ENCODE measurements at places on chromosomes 11 and 22.

GRCh38 chr11:76688146-76688545 lies 17.6 kb upstream of the LRRC32 start:
- DNase-seq, result no peak

- DNase-seq, result no peak
These were observed 265.1 kb downstream of the FAM76B start for GRCh38 chr11:95524314-95525036.

DNA sequence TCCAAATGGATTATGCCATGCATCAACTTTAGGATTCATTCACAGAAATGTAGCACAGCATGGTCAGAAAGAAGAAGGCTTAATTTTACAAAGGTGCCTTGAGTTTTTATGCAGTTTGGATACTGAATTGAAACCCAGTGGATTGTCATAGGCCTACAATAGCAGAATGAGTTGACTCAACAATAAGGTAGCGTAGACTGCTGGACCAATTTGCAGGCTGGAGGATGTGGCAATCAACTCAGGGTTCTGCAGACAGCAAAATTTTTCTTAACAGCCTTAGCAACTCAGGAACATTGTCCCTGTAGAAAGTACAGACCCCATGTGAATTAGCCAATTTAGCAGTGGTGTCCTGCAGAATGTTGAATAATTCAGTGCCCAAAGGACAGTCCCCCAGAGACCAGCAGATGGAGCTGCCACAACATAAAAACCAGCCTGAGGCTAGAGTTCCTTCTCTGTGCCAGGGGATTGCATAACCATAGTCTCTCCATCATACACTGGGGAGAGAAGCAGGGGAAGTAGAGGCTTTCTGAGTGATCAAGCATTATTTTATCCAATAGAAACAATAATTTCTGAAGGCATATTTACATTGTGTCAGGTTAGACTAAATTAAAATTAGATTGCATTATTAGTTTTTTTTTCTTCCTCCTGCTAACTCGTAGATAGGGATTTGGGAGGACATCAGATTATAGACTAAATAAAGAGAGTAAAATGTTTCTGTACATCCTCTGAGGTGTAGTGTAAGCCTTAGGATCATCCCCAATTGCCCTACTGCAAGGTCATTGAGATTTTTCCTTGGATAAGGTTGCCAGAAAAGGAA lies 20.3 kb upstream of the MRPL17 start:
- DNase-seq, result peak; percentile 57

DNA sequence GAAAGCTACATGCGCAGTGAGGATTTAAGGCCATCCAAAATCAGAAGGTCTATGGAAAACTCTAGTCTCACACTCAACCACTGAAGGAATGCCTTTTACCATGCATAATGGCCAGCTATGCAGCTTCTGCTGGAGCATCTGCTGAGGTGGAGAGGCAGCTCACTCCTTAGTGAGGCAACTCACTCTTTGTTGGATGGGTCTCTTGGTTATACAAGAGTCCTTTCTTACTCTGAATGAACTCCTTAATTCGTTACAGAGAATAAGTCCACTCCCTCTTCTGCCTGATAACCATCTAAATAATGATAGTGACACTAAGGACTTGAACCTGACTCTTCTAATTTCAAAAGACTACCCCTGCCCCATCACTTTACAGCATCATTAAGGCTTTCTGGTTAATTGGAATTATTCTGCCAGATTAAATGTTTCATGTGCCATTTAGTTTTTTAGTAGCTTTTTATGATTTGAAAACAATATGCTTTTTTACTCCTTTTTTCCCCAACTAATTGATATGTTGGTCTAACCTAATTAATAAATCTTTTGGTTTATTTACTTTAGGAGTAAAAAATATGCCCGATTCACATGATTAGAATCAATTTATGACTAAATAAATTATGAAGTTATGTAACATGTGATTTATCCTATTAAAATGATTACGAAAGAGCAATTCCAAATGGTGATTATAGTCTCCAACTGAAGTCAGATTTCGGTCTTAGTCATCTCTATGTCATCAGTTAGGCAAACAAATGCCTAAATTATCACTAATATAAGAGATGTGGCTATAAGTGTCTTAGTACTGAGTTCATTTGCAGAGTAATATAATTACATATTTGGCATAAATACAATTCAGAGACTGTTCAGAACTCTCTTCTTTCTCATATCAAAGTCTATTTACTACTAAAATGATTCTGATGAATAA lies 286.7 kb upstream of the CCDC90B start:
- DNase-seq, result peak; percentile 77

DNA sequence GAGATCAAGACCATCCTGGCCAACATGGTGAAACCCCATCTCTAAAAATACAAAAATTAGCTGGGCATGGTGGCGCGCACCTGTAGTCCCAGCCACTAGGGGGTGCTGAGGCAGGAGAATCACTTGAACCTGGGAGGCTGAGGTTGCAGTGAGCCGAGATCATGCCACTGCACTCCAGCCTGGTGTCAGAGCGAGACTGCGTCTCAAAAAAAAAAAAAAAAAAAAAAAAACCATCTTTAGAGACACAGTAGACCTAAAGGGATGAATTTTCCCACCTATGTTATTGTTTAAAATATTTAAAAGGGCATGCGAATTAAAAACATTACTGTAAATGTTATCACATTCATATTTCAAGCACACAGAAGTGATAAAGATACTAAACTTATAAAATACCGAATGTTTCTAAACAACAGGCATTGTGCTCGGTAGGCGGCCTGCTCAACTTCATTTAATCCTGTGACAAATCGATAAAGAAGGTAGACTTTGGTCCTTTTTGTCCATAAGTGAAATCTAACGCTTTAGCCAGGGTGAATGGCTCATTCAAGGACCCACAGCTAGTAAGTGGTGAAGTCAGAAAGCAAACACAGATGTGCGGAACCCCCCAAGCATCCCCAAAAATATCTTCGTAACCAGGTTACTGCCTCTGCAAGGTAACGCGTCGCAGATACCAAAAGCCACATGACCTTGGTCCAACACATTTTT lies 16.1 kb downstream of the NCAPD3 start:
- no peak for DNase-seq

DNA sequence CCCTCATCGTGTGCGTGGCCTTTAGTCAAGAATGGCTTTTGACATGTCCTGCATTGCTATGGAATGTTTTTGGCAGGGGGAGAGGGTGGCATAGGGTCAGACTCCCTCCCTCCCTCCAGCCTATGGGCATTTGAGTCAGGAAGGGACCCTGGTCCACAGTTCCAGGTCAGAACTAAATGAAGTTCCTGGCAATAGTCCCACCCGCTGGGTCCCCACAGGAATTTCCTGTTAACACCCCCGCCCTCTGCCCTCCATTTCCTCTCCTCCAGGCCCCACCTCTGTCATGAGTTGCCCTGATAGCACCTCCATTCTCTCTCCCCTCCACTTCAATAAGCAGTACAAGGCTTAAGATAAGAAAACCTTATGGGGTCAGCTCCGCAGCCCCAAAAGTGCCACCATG lies 40.8 kb upstream of the LMO2 start:
- DNase-seq, result no peak

- no peak for DNase-seq
These were observed 5.1 kb downstream of the MAPK8IP2 start for GRCh38 chr22:50605613-50606074.

GRCh38 chr11:126233391-126233790 lies 21.8 kb downstream of the FAM118B start:
- DNase-seq, result peak; percentile 78

DNA sequence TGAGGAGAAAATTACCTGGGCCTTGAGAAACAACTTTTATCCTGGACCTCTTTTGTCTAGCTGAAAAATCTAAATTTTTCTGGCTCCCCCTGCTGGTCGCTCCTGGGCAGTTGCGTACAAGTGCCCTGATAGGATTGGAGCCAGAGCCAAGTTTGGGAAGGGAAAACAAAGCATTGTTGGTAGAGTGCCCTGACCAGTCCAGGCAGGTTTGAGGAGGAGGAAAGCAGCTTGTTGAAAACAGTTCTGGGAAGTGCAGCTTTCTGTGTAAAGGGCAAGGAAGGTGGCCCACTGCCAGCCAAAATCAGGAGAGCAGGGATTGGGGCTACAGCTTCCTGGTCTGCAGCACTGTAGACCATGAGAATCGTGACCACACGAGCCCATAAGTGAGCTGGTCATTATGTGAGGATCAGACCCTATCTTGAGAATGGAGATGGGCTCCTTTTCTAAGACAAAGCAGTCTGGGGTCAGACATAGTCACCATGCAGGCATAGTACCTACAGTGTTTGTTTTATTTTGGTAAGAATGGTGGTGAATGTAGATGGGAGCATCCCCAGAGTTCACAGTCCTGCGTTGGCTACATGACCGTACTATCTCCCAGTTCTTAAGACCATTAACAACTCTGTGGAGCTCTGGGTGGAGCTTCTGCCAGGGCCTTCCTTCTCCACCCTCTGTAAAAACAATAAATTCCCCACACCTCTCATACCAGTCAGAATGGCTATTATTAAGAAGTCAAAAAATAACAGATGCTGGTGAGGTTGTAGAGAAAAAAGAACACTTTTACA lies 21.3 kb upstream of the PIK3IP1 start:
- peak; percentile 61 for DNase-seq

DNA sequence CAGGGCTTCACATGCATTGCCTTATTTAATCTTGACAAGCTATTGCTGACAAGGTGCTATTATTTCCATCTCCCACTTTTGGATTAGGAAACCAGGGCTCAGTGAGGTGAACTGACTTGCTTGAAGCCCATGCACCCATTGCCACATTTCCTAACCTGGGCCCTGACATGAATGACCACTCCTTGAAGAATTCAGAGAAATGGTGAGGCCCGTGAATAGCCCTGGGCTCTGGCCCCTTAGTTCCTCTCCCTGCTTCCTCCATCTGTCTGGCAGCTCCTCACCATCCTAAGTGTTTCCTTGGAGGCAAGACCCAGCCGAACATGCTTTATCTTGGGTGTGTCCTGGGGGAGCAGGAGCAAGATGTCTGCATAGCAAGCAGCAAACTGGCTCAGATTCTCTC lies 56.1 kb upstream of the NECTIN1 start:
- DNase-seq, result no peak

DNA sequence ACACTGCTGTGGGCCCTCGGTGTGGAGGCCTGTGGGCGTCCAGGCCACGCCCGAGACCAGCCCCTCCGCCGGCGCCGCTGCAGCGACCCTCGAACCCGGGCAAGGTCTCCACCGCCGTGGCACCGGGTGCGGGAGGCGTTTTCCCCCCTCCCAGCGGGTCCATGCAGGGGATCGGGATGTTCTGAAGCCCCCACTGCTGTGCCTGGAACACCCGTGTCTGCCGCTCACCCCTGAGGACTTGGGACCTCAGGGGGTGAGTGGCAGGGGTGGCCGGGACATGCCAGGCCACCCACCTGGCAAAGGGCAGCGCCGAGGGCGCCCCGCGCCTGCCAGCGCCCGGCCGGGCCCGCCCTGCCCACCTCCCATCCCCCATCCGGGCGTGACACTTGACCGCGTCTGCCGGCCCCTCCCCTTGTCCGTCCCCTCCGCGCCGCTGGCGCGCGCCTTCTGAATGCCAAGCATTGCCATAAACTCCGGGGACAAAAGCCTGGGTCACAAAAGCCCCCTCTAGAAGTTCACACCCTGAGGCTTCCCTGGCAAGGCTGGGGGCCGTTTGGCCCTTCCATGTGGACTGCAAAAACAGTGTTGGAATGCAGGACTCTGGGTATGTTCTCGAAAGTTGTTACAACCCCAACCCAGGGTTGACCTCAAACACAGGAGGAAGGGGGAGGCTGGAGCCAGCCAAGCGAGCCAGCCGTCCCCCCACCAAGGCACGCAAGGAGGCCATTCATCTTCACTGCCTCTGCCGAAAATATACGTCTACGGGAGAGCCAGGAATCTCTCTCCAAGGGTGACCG lies 819 bp upstream of the KCNQ1OT1 start:
- DNase-seq, result no peak

DNA sequence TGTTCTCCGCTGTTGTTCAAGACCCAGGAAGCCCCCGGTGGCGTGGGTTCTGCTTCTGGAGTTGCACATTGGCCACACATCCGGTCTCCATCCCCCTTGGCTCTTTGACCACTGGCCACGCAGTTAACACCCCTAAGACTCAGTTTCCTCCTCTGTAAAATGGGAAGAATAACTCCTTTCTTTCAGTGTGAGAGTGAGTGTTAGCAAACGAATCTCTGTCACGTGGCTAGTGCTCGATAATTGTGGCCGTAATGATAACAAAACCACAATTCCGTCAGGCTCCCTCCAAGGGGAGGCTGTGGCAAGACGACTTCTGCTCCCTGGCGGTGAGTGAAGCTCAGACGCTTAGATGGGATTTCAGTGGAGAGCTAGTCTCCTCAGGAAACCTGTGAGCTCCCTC lies 315.2 kb upstream of the B3GAT1 start:
- no peak for DNase-seq

GRCh38 chr22:41943661-41944209 lies 3.2 kb downstream of the CENPM start:
- peak; percentile 39 for DNase-seq

- DNase-seq, result peak; percentile 97
These were observed 8.2 kb upstream of the F2 start for GRCh38 chr11:46710821-46711269.
